ENCODE measurements at places on chromosomes 4 and X.

- DNase-seq = peak; percentile 96
Observed at GRCh38 chr4:152352622-152353116, 183.2 kb downstream of the FBXW7 start.

DNA sequence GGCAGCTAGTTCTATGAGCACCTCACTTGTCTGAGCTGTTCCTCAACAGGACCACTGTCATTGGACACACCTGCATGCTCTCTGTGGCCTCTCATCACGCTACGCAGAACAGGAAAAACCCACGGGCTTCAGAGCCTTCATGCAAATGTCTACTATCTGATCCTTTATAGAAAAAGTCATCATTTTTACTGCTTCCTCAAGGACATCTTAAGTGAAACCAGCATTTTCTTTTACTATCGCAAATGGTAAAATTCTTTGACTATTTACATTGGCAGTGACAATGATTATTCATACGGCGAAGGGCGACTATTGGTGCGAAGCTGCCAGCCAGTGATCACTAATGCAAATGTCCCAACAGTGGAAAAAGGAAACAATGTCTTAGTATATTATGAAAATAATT is 147.0 kb downstream of the AFAP1 start:
- DNase-seq = peak; percentile 90

GRCh38 chr4:66804979-66805378 is 740.3 kb downstream of the CENPC start:
- DNase-seq = no peak

GRCh38 chr4:15149839-15150592 is 147.7 kb downstream of the CPEB2 start:
- no peak for DNase-seq

- peak; percentile 92 for DNase-seq
Observed at GRCh38 chr4:167966143-167966542, 126.2 kb upstream of the ANXA10 start.

GRCh38 chrX:106707771-106708454 is 18.6 kb upstream of the RNF128 start:
- DNase-seq = no peak

DNA sequence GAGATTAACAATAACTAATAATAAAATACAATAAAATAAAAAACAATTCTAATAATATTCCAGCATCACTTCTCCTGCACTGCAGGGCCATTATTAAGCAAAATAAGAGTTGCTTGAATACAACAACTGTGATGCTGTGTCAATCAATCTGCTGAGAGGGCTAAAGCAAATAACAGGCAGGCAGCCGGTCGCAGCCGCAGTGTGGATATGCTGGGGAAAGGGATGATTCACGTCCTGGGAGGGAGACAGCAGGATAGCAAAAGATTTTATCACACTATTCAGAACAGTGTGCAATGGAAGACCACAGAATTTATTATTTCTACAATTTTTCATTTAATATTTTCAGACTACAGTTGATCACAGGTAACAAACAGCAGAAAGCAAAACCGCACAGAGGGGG is 76.5 kb upstream of the SMARCAD1 start:
- no peak for DNase-seq

DNA sequence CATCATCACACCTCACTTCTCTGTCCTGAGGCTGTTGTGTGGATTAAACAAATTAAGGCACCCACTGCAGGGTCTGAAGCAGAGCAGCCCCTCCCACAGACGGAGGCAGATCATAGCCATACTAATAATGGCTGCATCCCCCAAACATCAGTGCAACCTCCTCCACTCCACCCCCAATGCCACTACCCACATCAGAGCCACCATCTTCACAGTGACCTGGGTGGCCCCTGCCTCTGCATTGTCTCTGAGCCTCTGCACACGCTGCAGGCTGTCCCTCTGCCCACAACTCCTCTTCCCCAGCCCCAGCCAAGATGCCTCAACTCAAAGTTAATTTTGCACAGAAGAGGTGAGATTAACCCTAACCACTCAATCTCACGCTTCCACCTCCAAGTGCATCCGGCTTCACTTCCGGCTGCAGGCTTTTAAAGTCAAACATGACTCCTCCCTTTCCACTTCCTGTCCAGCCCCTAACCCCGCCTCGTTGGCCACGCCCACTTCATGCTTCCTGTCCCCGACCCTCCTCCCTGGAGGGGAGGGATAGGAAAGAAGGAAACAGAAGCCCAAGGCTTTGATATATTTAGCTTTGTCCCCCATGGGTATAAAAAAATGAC is 22.7 kb downstream of the JAKMIP1 start:
- DNase-seq = no peak

- DNase-seq = no peak
Observed at GRCh38 chr4:5084911-5085475, 33.7 kb downstream of the STK32B start.

DNA sequence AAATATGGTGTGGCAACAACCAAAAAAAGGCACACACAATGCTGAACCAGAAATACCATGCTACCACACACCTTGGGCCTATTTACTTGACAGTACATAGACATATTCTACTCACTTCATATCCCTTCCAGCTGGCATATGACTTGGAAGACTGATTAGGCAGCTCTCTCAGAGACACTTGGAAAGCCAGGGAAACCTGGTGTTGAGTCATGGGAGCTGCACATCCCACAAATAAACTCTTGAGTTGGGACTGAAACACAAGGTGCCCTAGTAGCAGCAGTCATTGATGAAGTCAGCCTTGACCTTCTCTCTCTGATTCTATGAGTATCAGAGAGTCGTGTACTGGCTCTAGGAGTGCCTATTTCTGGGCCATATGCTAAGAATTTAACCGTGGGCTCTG is 776.6 kb upstream of the LCORL start:
- no peak for DNase-seq

DNA sequence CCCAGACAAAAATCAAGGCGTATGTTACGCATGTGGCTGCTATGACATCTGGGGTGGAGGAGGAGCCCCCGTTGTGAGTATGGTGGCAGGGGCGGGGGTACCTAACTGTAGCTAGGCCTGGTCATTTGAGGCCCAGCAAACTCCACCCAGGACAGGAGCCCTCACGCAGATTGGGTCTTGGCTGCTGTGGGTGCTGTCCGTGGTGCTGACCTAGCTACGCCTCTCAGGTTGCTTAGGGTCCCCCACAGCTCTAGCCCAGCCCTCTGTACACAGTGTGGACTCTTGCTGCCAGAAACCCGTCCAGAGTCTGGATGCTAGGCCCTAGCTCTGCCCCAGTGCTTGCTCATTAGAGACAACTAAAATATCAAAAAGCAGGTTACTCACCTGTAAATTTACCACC is 146.7 kb upstream of the PSAPL1 start:
- no peak for DNase-seq

- no peak for DNase-seq
Observed at GRCh38 chrX:118189000-118189399, 72.4 kb upstream of the KLHL13 start.

DNA sequence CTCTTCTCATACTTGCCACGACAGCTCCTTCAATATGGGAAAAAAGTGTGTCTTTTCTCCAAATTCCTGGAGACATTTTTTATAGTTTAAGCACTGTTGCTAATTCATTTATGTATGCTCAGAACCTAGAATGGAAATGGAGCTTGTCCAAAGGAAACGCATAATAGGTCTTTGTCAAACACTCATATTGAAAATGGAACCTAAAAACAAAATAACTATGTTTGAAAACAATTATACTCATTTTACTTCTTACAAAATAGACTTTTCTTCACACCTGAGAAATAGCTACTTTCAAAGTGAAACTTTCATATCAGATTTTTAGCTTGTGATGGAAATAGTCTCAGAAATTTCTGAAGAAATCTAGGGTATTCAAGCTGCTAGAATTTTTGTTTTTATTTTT is 529.7 kb upstream of the BOD1L1 start:
- DNase-seq = no peak

DNA sequence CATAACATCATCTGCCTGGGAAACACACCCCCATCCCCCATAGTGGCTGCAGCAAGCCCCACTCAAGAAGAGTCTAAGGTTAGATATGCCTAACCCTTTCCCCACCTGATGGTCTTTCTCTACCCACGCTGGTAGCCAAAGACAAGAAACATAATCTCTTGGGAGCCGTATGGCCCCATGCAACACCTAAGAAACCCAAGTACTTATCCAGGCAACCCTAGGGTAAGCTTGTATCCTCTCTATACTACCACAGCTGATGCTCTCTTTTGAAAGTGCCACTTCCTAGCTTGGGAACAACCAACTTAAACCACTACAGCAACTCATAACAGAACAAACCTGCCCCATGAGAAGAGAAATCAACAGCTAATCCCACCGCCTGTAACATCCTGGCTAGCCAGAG is 161.1 kb downstream of the MSN start:
- no peak for DNase-seq

DNA sequence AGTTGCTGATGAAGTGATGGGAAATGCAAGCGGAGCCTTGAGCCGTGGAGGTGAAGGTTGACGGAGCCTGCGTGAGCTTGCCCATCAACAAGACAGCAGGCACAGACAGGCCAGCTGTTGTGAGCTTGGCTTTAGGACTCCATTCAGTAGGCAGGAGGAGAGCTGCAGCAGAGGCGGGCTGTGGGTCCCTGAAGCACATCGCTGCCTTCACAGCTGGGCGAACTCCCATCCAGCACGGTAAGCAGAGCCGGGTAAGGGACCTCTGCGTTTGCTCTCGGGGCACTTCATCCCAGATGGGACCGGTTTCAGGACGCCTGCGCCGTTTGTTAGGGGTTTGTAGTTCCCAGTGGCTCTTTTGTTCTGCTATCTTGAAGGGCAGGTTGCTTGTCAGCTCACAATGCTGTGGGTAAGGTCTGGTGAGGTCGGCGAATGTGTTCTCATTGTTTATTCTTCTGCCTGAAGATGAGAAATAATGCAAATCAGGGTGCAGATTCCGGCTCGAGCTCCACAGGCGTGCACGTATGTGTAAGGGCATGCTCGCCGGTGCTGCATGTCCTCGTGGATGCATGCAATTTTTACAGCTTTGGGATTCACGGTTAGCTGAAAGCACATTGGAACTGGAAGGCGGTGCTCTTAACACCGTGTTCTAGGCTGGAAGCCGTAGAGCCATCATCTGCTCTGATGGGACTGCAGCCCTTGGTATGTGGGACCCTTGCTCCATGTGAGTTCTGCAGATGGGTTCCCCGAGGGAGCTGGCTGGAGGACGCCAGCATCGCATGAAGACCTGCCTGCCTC is 54.6 kb upstream of the CLDN34 start:
- DNase-seq = peak; percentile 94

- peak; percentile 7 for DNase-seq
Observed at GRCh38 chrX:41733939-41734338, 10.0 kb downstream of the GPR82 start.

- no peak for DNase-seq
Observed at GRCh38 chrX:40272776-40273175, 175.0 kb upstream of the BCOR start.

Measured in NCI-H526 (cell line).